ENCODE measurements at places on chromosomes 2 and 18.

- DNase-seq: no peak
Measured at GRCh38 chr2:143616452-143616851, 487.2 kb downstream of the ARHGAP15 start.

GRCh38 chr2:97712693-97713295 lies 582 bp upstream of the ZAP70 start:
- no peak for DNase-seq

DNA sequence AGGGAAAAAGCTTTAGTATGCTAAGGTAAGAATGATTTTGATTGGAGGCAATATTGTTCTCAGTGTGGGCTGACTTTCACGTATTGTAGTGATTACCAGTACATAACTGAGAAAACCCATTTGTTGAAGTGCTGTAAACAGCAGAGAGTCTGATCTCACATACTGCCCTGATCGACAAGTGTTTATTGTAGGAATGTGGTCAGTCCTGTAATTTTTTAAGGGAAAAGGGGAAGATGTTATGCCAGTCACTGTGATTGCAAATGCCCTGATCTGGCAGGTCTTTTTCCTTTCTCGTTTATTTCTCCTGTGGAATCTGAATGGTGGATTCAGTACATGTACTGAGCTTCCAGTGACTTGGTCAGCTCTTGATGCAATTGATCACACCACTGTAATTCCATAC lies 11.5 kb downstream of the SPATS2L start:
- DNase-seq: no peak

DNA sequence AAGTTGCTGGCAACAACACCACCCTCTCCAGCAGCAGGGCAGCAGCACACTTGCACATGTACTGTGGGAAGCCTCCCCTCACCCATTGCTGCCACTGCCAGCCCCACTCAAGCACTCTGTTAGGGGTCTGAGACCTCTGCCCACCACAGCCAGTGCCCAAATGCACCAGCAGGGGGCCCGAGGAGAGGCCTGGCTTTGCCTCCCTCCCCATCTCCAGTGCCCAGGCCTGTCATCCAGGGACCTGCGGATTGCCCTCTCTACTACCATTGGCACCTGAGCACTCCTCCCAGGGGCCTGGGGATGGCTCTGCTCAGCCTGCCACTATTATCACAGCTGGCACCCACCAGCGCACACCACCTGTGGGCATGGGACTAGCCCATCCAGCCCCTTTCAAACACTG lies 175.7 kb downstream of the PMAIP1 start:
- DNase-seq: no peak

DNA sequence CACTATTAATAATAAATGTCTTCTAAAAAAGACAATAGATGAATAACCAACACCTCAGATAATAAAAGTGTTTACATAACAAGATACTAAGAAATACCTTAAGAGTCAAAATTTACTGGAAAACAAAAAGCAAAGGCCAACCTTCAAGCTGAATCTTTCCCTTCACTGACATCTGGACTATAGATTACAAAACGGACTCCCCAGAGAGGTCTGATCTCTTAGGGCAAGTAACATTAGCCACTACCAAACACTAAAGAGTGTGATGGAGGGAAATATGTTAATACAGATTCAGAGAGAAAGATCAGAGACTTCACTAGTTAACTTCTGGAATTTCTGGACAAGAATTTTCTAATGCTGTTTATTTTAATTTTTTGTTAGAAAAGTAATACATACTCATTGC lies 13.9 kb downstream of the CLASP1 start:
- no peak for DNase-seq

DNA sequence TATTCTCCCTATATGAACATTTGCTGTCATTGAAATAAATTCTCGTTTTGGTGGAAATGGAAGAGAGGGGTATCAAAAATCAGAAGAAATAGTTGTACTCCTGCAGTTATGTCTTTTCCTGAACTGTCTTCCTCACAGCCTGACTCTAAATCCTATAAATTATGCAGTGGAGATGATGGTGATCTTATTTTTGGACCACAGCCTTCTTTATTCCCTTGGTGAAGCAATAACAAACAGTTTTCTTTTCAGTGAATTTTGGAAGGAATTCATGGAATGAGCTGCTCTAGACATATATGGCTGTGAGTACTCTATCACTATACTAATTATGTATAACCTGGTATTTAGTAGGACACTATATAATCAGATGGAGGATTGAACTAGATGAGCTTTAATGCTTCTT lies 1.7 kb upstream of the SLC25A12 start:
- DNase-seq: no peak

DNA sequence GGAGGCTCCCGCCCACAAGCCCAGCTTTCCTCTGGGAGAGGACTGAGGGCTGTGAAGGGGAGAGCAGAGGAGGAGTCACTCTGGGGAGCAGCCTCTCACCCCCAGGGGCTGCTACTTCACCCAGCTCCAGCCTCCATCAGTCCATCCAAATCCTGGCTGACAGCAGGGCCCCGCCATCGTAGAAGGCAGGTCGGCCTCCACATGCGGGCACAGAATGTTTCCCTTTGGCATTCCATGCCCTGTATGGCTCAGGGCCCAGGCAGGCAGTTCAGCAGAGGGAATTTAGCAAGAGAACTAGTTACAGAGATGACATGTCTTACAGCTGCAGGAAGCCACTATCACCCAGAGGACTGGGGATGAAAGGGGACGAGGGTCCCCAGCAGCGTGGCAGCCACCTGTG lies 6.4 kb upstream of the ODC1 start:
- DNase-seq: no peak

DNA sequence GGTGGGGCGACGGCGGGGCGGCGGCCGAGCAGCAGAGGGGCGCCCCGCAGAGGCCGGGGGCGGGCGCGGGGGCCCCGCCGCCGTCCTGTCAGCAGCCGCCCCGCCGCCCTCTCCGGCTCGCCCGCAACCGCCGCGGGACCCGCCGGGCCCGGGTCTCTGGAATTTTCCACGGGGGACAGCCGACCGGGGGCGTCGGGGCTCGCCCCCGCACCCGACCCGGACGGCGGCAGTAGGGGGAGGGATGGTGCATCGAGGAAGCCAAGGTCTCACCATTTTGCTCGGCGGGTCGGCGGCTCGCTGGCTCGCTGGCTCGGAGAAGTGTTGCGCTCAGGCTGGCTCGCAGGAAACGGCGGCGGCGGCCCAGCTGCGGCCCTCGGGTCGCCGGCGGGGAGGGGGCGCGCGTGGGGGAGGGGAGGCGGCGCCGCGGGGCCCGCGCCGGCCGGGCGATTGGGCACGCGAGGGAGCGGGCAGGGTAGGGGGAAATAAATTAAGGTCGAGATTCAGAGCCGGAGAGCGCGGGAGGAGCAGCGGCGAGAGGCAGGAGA lies 405 bp downstream of the PPP3R1 start:
- DNase-seq: peak; percentile 19

DNA sequence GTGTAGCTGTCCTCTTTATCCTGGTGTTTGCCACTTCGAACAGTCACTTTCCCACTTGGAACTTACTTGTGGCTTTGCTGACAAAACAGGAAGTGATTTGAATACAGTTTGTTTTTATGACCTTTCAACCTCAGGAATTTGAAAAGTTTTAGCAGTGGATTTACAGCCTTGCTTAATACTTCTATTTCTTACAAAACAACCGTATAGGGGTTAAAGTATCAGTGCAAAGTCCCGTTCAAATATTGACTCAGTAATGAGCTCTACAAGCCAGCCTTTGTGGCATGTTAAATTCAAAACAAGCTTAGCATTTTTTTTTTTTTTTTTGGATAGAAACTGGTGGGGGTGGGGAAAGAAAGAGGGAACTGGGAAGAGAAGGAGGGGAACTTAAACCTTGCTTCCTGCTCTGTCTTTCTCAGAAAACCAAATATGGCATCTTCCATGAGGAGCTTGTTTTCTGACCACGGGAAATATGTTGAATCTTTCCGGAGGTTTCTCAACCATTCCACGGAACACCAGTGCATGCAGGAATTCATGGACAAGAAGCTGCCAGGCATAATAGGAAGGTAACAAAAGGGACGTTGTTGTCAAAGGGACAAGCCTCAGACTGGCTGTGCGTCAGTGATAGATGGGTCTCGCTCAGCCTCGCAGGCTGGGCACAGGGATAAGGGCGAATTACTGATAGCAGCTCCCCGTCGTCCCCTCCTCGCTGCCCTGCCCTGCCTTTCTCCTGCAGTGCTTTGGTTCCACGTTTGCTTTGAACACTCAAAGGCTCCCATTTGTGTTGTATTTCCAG lies at the start of gene HNMT:
TSS of gene HNMT (plus strand) at position 408 of the 793 bp plus-strand sequence. CDS start at position 427, 19 bp downstream.
- no peak for DNase-seq

GRCh38 chr2:54728669-54729120 lies 5.2 kb downstream of the EML6 start:
- no peak for DNase-seq

GRCh38 chr2:168344706-168345105 lies 97.3 kb upstream of the STK39 start:
- DNase-seq: no peak

DNA sequence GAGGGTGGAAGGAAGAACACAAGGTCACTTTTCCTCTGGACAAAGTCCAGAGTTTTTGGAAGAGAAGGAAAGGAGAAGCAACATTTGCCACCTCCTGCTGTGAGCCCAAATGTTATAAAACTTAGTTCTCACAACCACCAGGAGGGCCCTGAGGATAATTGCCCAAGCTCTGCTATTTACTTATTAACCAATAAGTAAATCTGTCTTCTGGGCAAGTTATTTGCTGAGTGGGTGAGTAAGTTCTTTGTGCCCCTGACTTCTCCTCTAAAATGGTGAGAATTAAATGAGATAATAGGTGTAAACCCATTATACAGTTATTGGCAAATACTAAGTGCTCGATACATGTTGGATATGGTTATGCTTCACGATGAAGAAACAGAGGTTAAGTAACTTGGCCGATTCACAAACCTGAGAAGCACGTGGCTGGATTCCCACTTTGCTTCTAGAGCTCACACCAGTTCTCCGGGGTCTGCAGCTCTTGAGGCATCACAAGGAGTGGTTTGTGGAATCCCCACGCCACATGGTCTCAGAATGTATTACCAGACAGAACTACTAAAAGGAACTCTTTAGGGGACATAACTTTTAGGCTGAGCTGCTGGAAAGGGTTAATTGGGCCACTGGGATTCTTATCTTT lies 164.1 kb downstream of the MYCN start:
- DNase-seq: no peak

DNA sequence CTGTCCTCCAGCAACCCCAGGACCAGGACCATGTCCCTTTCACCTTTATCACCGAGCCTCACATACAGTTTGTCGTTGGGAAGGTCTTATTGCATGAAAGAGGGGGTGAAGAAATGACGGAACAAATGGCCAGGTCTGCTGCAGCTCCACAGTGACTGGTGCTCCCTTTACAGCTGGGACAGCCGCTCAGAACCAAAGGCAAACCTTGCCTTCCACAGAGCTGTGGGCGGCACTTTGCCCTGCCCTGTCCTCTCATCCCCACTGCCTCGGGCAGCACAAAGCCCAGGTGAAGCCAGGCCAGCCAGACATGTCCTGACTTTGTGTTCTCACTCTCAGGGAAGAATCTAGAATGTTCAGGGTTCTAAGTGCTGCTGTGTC lies 961 bp downstream of the GPR55 start:
- DNase-seq: no peak

DNA sequence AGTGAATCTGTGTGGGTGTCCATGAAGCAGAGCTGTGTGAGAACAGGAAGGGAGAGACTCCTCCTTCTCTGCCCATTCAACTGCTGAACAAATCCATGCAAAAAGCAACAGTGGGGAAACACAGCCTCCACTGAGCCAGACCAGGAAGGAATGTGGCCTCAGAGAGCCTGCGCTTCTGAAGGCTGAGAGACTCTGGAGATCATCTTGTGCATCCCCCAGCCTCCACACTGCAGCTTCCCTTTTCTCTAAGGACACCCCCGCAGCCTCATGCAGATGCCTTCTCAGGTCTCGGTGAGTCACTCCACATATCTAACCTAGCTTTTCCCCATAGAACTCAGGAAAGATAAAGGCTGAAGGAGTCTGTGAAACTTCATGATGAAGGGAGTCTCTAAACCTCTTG lies 402.9 kb downstream of the TNS1 start:
- no peak for DNase-seq

DNA sequence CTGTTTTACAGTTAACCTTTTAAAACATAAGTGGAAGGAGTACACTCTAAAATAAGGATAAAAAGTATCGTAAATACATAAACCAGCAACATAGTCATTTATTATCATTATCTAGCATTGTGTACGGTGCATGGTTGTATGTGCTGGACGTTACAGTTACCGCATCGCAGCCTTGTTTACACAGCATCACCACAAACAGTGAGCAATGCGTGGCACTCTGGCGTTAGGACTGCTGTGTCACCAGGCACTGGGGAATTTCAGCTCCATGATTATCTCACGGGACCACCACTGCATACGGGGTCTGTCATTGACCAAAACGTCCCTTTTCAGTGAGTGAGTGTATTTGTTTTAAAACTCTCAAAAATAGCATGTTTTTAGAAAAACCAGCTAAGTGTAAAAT lies 103.0 kb upstream of the SNTG2 start:
- DNase-seq: no peak

- no peak for DNase-seq
Measured at GRCh38 chr18:11998193-11998592, 16.9 kb downstream of the IMPA2 start.

DNA sequence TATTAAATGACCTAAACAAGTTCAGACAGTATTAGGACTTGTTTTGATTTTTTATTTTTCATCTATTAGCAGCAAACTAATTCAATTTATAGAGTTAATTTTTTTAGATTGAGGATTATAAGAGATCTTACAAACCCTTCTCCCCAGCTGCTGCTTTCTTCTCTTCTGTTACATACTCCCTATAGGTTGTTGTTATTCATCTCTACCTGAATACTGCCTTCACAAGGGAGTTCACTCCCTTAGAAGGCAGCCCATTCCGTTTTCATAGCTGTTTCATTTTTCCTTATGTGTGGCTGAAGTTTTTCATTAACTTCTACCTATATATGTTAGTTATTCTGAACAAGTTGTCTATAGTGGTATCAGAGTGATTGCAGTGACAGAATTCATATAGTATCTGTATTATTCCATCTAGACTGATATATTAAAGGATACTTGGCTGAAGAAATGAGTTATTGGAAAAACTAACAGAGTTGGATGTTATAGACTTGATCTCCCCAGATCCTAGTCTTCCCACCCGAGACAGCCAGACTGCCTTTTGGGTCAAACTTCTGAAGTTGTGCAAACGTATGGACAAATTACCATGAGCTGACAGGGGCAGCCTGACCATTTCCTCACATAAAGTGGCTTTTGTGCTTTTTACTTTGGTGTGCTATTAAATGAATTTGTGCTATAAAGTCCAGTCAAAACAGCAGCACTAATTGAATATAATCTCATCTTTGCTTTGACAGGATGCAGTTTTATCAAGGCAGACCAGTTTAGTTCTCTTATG lies 8.7 kb downstream of the GLS start:
- DNase-seq: no peak

DNA sequence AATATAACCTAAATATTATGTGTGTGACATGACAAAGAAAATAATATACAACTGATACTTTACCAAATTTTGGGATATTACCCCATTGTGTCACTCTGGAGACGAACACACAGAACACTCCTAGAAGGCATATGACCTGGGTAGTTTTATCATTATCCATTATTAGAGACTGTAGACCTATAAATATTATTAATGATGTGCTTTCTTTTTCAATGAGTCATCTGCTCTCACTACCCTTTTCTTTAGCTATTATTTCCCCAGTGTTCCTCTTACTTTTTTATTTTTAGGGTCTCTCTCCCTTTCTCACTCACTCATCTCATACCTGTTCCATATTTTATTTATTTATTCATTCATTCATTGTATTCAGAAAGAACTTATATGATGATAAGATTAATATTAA lies 143.3 kb upstream of the ITGA4 start:
- DNase-seq: no peak

- no peak for DNase-seq
Measured at GRCh38 chr2:220123751-220124150, 496.3 kb downstream of the SLC4A3 start.

All from activated CD8-positive, alpha-beta memory T cell treated with anti-CD3 and anti-CD28 coated beads for 1 hour (primary cell).